ENCODE measurements at places on chromosomes 2 and 18. TPM values are rescaled to one million over a fixed set of nuclear protein-coding genes. Genes with fewer than 3 reads are reported as not detected.

TP53I3 gene
- 38.0 TPM for total RNA-seq

UGT1A5 gene
- not detected for total RNA-seq

SLC4A3 gene
- 24.4 TPM for total RNA-seq

PMAIP1 gene
- total RNA-seq, result 12.6 TPM

MAPK4 gene
- 13.1 TPM for total RNA-seq

All from glutamatergic neuron (in vitro differentiated cells).